SIG-M5 (cell line): ENCODE measurements at places on chromosomes 16 and 17.

GRCh38 chr17:78241277-78242023 is 10.0 kb downstream of the TMEM235 start:
- DNase-seq = no peak

DNA sequence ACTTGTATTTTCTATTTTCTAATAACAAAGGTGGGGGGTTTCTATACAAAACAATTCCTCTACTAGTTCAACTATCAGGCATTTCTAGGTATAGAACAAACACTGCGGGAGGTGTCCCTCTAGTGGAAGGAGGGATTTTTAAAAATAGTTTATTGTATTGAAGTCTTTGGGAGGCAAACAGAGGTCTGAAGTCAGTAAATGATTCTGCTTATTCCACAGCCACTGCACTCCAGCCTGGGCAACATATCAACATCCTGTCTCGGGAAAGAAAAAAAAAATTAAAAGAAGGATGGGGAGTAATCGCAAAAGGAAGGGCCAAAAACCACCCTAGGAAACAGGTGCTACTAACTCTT is 648 bp upstream of the ERCC4 start:
- DNase-seq = no peak

DNA sequence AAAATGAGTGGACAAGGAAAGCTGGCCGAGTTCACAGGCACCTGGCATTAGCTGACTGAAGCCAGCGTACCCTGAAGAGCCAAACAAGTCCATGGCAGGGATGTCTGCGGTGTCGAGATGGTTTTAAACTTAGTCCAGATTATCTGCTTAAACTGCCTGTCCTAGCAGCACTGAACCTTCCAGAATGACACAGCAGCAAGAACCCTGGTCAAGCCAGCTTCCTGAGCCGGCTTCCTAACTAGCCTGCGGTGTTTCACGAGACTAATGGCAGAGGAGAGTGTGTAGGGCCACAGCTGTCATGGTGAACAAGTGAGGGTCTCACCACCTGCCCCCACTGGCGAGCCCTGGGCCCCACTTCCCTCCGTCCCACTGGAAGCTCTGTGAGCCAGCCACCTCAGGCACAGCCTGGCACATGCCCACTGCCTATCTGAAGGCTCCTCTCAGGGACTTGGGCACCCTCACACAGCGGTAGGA is 28.8 kb upstream of the MTSS2 start:
- no peak for DNase-seq

GRCh38 chr17:69406941-69407340 is 7.6 kb upstream of the MAP2K6 start:
- no peak for DNase-seq

DNA sequence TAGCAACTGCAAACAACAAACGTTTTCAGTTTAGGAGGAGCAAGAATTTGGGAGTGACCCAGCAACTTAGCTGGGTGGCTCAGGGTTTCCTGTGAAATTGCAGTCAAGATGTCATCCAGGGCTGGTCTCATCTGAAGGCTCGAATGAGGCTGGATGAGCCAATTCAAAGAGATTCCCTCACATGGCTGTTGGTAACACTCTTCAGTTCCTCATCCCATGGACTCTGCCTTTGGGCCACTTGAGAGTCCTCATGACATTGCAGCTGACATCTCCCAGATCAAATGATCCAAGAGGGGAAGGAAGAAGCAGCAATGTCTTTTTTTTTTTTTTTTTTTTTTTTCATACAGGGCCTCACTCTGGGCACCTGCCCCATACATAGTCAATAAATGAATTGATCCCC is 26.3 kb downstream of the UBALD1 start:
- no peak for DNase-seq

GRCh38 chr16:89060207-89060794 is 33.4 kb upstream of the ACSF3 start:
- DNase-seq = no peak

GRCh38 chr17:61485067-61485775 is 33.0 kb downstream of the TBX4 start:
- no peak for DNase-seq

GRCh38 chr16:89354325-89354724 is 136.0 kb downstream of the ANKRD11 start:
- DNase-seq = no peak

- DNase-seq = no peak
These were observed 347.1 kb upstream of the CA10 start for GRCh38 chr17:52505601-52506000.

GRCh38 chr16:72987480-72987901 is 60.4 kb downstream of the ZFHX3 start:
- DNase-seq = no peak

DNA sequence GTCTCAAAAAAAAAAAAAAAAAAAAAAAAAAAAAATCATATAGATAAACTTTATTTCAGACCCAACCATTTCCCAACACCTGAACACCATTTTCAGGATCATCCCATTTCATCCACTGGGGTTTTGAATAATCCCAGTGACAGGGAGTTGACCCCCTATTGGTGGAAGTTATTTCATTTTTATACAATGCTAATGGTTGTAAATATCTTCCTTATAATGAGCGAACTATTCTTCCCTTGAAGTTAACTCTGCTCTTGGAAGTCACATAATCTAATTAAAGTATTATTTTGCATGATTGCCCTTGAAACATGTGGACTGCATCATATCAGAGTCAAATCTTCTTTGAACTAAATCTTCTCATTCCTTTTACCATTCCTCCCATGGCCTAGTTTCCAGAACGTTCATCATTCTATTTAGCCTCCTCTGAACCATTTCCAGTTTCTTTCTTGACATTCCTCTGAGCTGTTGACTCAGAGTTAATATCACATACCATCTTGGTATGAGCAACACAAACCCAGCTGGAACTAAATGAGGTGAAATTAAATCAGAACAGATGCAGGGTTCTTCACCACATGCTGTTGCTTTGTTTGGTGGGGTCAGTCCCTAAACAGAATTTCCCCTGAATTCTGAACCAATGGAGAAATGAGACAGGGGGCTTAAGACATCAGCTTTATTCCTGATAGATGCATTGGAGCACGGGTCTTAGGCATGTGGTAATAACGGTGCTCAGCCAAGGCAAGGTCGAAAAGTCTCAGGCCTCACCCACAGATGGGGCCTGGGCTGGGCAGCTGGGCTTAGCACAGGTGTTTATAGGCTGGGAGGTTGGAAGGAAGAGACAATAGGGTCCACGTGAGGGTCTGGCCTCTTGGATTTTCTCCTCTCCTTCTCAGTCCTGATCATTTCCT is 8.9 kb downstream of the HSD17B2 start:
- no peak for DNase-seq
